ENCODE measurements at places on chromosomes 5 and 9. TPM values are rescaled to one million over a fixed set of nuclear protein-coding genes. Genes with fewer than 3 reads are reported as not detected.

DNA sequence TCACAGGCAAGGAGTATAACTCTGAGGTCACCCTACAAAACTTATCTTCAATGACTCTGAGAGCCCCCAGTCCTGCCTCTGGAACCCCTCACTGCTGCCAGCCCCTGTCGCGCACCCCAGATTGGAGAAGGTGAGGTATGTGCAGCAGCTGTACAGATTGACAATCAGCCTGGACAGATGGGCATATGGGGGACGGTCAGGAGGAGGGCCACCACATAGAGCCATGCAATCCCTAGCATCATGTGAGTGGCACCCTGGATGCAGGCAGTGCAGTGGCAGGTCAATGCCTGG is 90.1 kb downstream of the LMX1B start:
- DNase-seq, result no peak

GRCh38 chr5:40494631-40495236 is 185.0 kb upstream of the PTGER4 start:
- no peak for DNase-seq

Gene SLC4A9
- total RNA-seq, result not detected

GRCh38 chr5:136674178-136674577 is 308.8 kb upstream of the TRPC7 start:
- DNase-seq, result no peak

Gene NRARP
- not detected for total RNA-seq

DNA sequence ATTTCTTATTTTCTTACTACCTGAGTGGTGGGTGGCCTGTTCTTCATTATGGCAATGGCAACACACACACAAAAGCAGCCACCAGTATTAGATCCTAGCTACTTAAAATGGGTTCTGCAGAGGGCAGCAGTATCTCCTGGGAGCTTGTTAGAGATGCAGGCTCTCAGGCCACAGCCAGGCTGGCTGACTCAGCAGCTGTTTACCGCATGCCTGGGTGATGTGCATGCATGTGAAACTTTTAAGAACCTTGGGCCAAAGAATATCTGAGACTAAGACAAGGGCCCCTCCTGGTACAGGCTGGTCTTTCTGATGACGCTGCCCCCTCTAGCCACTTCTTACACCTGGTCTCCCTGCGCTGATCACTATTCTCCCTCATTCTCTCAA is 399.0 kb downstream of the MED10 start:
- DNase-seq, result peak; percentile 20

- no peak for DNase-seq
These were observed 85.5 kb upstream of the PITX1 start for GRCh38 chr5:135119481-135119880.

Gene MEIKIN
- total RNA-seq, result not detected

- no peak for DNase-seq
These were observed 21.1 kb upstream of the ZNF131 start for GRCh38 chr5:43099640-43100039.

DNA sequence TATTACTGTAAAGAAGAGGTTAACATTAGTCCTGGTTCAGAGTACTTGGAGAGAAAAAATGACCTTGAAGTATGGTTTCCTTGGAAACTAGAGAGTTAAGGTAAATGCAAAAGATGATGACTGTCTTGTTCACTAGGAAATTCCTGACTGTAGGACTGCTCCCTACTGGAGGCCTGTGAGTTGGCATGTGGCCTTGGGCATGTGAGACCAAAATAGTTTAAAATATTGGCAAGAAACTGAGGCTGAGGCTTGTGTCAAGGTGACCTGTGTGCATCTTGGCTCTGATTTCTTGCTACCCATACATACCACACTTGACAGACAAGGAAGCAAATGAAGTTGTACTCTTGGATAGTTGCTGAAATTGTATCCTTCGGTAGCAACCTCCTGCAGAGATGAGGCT is 96.5 kb downstream of the TARS1 start:
- no peak for DNase-seq

Gene SLC26A2
- total RNA-seq, result 11.9 TPM

- DNase-seq, result peak; percentile 100
These were observed 144.5 kb upstream of the TNC start for GRCh38 chr9:115262477-115262876.

DNA sequence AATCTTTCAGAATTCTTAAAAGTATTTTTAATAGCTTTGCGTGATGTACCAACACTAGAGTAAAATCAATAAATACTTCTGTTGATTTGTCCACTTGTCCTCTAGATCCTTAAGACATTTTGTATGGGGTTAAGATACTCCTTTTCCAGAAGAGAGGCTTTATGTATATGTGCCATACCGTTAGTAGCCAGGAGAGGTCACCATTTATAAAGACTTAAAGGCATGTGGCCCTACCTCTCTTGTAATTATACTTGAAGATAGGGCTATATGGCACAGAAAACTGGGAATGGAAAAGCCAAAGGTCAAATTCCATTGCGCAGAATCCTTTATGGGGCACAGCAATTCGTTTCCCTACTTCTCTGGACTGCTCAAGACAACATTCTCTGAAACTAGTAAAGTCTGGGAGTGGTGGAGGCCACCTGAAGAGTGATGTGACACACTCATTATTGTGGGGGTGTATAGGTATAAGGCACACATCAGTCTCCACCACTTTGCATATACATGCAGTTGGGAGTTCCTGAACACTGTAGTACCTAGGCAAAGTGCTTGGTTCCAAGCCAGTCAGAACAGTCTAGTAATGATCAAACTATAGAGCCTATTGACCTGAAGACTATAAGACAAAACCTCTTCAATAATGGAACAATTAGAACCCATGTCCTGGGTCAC is 140.1 kb upstream of the FBXL17 start:
- DNase-seq, result peak; percentile 52

Gene UNC13B
- 18.5 TPM for total RNA-seq

GRCh38 chr5:108141676-108142075 is 240.2 kb downstream of the FBXL17 start:
- DNase-seq, result peak; percentile 16

- DNase-seq, result no peak
These were observed 598 bp upstream of the KIAA1191 start for GRCh38 chr5:176362233-176362490.

Gene TLE4
- 307 TPM for total RNA-seq

DNA sequence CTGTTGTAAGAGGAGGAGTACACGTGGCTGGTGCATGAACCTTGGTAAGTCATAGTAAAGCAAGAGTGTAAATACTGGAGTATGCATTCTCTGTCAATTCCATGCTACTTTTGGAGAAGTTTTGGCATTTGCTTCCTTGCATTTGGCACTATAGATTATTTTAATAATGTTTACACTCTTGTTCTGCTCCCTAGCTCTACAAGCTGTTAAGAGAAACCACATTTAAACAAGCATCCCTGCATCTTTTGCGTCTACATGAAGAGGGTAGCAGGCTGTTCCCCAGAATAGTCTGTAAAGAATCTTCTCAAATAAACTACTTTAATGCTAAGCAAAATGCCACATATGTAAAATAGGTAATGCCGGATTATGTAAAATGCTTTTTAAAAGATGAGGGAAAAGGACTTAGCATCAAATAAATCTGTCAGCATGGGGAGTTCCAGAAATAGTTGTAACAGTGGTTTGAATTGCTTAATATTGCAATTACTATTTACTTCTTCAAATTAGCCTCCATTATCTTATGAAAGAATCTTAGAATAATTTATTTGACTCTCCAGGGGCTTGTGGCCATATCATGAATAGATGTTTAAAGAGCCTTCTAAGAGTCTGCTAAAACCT is 2127.3 kb upstream of the WWC1 start:
- no peak for DNase-seq

DNA sequence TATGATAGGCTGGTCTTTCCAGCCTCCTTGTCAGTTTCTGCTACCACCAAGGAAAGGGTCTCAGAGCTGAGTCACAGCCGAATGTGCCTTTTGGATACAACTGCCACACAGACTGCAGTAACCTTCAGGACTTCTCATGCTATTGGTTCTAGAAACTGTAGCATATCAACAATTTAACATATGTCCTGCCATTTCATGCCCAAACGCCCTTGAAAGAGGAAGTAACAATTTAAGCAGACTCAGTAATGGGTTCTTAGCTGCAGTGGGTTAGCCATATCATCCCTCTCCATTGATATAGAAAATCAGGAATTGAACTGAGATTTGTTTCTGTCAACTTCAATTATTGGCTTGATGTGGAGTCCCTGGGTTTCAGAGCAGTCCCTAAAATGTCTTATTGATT is 4.1 kb upstream of the CLK4 start:
- no peak for DNase-seq

Gene ANKRD55
- total RNA-seq, result not detected

DNA sequence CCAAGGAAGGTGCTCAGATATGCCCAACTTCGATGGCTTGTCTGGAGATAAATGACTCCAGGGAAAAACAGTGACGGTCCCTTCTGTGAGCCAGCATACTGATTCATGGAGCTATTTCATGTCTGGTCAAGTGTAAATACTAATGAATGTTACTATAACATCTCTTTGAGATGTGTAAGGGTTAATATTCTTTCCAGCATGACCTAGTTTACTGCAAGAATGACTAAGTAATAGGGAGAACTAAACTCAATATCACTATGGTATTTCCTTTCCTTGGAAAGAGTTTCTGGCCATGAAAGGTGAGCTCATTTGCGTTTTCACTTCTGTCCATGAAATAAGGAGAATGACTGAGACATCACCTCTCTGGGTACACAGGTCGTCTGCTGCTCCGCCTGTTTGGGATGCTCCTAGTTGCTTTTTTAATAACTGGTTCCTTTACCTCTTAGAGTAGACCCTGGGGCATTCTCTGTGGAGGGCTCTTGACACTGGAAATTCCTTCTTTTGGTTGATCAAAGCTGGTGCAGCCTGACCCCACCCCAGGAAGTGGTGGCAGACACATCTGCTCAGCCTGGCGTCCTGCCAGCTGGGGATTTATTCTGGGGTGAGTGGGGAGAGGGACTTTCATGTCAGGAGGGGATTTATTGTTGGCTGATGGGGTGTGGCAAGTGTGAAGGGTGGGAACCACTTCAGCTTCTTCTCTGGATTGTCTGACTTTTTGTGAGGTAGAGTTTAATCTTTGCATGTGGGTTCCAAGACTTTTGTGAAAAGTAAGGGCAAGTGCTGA is 250.0 kb upstream of the MPDZ start:
- DNase-seq, result no peak

DNA sequence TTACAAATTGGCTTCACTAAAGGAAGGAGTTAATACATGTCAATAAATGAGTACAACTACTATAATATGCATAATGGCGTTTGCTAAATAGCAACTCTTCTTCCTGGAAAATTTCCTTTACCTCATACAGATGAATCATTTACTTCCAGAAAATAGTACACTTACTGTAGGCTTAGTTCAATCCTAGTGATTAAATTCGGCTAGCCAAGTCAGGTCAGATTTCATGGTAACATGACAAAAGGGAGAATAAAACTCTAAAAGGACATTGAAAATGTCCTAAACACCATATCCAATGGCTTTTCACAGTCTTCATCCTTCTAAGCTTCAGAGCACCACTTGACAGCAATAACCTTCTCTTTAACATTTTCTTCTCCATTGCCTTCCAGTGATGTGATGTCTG is 42.1 kb upstream of the ZFAND5 start:
- no peak for DNase-seq

Gene HRCT1
- 1.6 TPM for total RNA-seq

DNA sequence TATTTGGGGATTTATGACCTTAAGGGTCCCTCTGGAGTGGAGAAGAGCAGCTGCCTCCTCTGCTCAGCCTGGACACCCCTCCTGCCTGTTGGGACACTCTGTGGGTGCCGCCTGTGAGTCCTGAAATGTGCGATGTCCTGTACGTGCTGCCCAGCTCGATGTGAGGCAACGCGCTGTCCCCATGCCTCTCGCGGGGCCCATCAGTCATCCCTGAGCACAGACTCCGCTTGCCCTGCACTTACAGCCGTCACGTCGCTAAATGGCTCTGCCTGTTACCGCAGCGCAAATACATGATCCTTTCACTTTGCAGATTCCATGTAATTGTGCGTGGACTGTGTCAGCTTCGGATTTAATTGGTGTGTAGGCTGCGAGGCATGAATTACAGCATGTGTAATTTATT is 27.1 kb downstream of the IRX4 start:
- DNase-seq, result no peak

- no peak for DNase-seq
These were observed 46.6 kb upstream of the C5orf58 start for GRCh38 chr5:170186156-170186555.

- peak; percentile 94 for DNase-seq
These were observed 57.2 kb downstream of the MTRR start for GRCh38 chr5:7925961-7926695.

DNA sequence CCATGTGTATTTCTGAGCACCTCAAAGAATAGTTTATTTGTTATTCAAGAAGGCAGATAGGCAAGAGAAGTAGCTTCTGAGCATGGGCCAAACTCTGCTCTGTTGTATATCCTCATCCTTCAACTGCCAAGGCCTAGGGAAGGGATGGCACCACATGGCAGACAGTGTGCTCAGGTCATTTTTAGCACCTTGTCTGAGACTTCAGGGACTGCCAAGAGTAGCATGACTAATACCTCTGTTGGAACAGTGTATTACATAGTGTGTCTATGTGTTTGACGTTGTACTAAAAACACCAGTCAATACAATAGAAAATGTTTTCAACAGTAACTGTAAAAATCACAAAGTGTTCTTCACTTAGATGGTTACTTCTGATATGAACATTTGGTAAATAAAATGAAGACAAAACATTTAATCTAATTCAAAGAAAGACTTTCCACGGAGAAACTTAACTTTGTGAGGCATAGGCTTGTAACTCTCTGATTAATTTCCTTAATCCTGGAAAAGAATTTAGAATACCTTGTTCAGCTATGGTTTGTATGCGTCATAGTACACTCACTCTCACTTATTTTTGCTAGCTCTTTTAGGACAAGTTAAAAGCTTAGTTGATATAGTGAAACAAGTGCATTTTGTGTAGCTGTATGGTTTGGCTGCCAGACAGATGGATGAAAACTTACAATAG is 318.4 kb upstream of the RIOK2 start:
- peak; percentile 22 for DNase-seq

Gene MARCHF6
- total RNA-seq, result 59.1 TPM

GRCh38 chr5:179258001-179258921 is 87.0 kb downstream of the ADAMTS2 start:
- DNase-seq, result no peak

DNA sequence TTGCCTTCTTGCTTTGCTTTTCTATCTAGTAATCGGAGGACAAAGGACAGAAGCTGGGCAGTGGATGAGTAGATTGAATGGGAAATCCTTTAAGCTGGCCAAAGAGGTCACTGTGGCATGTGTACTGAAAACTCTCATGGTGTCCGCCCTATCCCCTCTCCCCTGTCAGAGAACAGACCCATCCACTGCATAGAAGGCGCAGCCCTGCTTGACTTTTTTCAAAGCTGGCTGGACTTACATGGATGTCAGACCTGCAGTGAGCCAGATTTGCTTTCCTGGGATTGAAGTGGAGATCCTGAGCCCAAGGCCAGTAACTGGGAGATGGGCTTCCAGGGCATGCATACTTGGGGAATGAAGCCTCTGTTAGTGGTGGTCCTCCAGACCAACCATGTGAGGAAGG is 329.5 kb downstream of the TRPM3 start:
- DNase-seq, result no peak

DNA sequence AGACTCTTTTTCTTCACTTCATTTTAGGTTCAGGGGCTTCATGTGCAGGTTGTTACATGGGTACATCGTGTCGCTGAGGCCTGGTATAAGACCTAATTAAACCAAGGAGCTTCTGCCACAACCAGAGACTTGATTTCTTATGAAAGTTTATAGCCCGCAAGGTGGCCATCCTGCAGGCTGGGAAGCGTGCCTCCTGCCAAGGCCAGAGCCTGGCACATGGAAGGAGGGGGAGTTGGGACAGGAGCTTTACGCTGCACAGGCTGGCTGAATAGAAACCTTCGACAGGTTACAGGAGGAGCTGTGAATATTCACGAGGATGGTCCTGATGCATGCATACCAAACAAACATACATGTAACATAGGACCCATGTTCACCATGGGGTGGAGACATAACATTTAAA is 50.1 kb upstream of the SIMC1 start:
- no peak for DNase-seq

Gene TUSC1
- 29.0 TPM for total RNA-seq

All from M059J (cell line).